ENCODE measurements at places on chromosomes 13 and 19.

GRCh38 chr19:38699647-38700349 is 44.5 kb downstream of the CAPN12 start:
- DNase-seq: no peak

DNA sequence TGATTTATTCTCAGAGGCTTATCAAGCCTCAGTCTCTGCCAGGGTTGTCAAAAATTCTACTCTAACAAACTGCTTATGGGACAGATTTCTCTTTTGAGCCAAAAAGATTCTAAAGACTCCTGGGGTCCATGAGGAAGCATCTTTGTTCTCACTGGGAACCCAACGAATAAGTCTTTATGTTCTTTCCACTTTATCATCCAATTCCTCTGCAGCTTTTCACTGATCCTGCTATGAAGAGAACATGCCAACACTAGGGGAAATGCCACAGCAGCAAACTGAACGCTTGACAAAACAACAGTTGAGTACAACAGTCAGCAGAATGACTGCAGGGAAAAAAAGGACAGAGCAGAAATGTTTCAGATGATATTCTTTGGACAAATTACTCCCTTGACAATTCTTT is 22.2 kb downstream of the DCLK1 start:
- DNase-seq: no peak

DNA sequence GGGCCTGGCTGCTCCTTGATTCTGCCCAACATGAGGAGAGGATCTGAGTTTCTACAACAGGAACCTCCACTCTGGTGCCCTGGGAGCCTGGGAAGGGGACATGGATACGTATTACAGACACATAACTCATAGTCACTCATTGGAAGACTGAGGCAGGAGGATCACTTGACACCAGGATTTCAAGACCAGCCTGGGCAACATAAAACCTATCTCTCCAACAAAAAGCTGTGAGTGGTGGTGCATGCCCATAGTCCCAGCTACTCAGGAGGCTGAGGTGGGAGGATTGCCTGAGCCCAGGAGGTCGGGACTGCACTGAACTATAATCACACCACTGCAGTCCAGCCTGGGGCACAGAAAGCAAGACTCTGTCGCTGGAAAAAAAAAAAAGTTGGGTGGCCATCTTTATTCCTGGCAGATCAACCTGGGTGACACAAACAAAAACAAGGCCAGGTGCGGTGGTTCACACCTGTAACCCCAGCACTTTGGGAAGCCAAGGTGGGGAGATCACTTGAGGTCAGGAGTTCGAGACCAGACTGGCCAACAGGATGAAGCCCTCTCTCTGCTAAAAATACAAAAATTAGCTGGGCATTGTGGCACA is 1.1 kb upstream of the KLF1 start:
- no peak for DNase-seq

DNA sequence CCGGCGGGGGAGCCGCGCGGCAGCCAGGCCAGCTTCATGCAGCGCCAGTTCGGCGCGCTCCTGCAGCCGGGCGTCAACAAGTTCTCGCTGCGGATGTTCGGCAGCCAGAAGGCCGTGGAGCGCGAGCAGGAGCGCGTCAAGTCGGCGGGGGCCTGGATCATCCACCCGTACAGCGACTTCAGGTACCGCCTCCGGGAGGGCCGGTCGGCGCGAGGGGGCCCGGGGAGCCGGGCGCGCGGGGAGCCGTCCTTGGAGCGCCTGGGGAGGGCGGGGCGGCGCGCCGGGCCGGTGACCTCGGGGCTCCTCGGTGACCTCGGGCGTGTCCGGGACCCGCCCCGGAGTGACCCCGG is 690 bp downstream of the HCN2 start:
- DNase-seq: no peak

GRCh38 chr13:37001921-37002250 is 1.3 kb downstream of the EXOSC8 start:
- no peak for DNase-seq

DNA sequence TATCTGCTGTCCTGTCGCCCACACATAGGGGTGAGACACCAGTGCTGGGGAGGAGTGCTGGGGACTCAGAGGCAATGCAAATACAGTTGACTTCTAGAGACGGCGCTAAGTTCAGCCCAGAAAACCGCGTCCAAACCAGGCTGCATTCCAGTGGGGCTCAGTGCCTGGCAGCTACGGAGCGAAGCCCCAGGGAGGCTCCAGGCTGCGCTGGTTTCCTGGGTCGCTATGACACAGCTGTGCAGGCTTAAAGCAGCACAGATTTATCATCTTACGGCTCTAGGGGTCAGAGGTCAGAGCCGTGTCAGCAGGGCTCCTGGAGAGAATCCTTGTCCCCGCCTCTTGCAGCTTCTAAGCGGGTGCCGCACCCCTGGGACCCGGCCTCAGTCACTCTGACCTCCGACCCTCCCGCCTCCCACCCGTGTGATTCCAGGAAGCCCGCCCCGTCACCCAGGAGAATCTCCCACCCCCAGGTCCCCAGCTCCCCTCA is 61.6 kb downstream of the ANKRD10 start:
- no peak for DNase-seq

GRCh38 chr19:15107061-15108010 is at the start of gene SYDE1:
SYDE1 (plus strand) TSS chr19:15107401; CDS start chr19:15107434, 33 bp downstream.
- DNase-seq: no peak

DNA sequence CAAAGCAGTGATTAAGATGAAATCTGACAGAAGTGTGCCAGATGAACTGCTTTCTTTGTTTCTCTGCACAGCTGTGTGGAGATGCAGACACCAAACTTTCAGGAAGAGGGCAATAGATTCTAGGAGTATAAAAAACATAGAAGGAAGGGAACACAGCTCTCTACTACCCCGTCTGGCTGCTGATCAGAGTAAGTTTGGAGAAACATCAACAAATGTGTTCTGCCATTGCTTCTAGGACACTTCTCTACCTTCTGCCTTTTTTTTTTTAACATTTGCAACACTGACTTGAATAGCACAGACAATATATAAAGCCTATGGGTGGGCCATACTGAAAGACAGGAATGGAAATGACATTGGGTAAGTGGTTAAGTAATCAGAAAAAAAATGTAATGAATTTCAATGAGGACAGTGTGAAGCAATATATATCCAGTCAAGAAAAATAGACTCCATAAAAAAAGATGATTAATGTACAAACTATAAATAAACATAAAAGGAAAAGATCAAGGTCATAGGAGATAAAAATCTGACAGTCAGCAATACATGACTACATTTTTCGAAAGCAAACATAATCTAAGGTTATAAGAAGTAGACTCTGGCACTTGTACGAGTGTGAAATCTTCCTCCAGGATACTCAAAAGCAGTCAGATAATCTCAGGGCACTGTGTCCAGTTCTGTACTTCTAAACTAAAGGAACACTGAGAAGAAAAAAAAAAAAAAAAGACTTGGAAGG is 21.4 kb downstream of the NUFIP1 start:
- DNase-seq: no peak

DNA sequence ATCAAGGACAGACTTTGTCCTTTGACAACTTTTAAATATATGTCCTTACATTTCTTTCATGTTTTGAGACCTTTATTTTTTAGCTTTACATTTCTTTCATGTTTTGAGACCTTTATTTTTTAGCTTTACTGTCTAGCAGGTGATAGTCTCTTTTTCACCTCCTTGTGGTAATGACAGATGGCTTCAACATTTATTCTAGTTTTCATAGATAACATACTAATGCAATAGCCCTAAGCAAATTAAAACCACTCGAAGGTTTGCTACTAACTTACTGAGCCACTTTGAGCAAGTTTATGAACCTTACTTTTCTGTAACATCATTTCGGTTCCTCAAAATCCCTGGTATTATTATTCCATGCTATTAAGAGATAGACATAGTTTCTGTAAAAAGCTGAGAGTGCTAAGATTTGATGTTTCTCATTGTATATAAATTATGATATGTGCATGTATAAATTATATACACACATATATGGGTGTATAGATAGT is 4.5 kb downstream of the DACH1 start:
- DNase-seq: no peak

DNA sequence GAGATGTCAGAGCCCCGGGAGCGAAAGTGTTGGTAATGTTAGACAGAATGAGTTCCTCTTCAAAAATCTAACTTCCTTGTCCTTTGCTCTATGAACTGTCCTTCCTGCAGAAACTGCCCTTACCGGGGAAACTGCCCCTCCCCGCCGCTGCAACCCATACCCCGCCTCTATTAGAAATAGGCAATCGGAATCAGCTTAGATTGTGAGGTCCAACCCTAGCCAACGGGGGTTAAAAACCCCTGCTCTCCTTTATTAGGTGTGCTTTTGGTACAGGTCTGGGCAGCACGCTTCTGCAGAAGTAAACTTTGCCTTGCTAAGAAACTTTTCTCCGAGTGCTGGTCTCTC is 11.5 kb upstream of the CAPNS1 start:
- DNase-seq: no peak

- DNase-seq: no peak
Measured at GRCh38 chr13:40152922-40153321, 497.5 kb downstream of the COG6 start.
